ENCODE measurements at places on chromosomes 7 and 10.

DNA sequence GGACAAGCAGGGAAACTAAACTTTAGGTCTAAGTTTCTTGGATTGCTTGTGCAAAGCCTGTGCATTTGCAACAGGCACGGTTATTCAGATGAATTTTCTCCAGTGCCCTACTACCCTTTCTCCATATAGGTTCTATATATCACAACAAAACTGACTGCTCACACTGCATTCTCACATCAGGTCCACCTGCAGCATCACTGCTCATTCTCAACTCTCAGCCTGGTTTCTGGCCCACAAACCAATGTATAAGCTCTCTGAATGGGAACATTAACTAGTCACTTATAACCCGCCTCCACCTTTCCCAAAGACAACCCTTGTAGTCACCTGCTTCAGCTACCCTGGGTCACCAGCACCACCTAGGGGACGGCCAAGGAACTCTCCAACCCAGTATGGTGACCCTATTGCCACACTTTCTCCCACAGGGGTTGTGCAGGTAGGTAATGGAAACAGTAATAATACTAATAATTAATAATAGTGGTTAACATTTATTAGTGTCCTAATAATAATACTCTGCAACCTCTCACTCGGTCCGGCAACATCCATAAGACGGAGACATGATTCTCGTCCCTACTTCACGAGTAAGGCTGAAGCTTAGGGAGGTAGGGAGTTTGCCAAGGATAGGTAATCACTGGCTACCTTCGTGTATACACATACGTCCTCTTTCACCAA is 97.3 kb downstream of the CLEC2L start:
- DNase-seq: peak; percentile 4

DNA sequence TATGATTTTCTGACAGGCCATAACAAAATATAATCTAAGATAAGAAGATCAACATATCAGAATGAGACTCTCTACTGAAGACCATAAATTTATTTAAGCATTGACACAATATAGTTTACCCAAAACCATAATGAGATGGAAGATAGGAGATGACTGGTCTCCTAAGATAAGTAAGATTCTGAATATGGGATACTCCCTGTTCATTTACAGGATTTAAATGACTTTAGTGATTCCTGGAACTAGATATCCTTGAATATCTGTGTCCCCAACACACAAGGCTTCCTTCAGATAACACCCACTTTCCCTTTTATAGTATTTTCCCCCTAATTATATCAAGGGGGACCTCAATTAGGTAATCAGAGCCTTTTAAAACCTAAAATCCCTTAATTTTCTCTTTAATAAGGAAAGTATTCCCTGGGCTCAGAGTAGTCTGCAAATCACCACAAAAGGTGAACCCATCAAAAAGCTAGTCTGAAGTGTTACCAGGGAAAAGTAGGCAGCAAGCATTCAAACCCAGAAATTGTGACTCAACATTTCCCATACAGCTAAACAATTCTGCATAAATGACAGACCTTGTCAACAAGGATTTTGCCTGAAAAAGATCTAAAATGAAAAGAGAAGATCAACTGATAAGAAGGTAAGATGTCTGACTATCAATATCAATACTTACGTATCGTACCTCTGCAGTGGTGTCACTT is 99.9 kb downstream of the CNOT4 start:
- DNase-seq: no peak

- no peak for DNase-seq
These were observed 7.8 kb downstream of the ZNF467 start for GRCh38 chr7:149765399-149766121.

DNA sequence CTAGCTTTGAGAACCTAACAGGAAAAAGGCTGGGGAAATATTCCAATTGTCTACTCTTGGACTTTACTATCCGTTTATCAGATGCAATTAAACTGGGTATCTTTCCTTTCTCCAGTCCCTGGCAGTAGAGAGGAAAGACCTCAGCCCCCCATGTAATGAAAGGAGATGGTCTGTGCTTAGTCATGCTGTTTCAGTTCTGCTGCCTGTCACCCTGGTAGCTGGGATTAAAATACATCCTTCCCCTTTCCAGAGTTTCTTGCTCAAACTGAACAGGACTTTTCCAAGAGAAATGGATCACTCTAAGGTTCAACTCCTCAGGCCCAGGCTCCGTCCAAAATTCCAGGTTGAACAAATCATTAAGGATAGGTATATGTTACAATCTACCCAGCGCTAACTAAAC is 202.9 kb downstream of the PTEN start:
- no peak for DNase-seq

GRCh38 chr7:47765373-47765979 is 182.8 kb downstream of the PKD1L1 start:
- DNase-seq: no peak

DNA sequence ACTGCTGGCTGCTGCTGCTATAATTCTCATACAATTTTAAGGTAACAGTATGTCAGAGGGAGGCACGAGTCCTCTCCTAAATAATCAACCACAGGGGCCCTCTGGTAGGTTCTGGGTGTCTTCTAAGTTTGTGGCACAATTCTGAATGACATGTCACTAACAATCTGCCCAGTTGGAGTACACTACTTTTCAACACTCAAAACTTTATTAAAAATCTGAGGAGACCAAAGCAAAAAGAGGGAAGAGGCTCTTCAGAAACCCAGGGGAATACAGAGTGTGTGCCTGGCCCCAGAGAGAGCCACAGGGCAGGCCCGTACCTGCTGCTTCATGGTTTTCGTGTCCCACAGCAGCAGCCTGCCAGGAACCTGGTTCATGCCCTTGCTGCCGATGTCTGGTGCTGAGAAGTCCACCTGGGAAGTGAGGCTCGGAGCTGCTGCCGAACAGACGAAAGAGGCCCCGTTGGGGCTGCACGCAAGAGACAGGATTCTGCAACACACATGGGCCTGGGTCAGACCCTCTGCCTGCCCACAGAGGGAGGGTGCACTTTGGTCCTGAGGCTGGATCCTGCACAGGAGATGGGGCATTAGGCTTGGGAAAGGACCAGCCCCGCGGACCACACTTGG is 18.3 kb downstream of the WDR91 start:
- DNase-seq: no peak

All from LNCaP clone FGC (cell line).